ENCODE measurements at places on chromosomes 12 and 14. TPM values are rescaled to one million over a fixed set of nuclear protein-coding genes. Genes with fewer than 3 reads are reported as not detected.

Gene RBM19
- polyA plus RNA-seq, result 10.6 TPM

Gene ZNF641
- polyA plus RNA-seq, result 6.6 TPM

Gene CCDC177
- polyA plus RNA-seq, result not detected

DNA sequence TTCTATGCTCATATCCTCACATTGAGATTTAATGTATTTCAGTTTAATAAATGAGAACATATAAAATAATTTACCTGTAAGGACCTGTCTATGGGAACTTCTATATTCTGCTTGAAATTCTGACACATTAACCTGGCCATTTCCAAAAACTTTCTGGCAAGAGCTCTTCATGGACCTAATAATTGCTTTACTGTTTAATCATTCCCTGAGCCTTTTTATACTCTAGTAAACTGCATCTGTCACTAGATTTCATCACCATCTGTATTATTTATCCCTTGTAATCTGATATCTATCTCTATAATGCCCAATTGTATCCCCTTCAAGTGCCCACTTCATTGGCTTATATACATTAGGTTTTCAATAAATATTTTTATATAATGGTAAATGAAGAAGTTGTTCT lies 327.7 kb downstream of the RAD51B start:
- DNase-seq, result no peak

DNA sequence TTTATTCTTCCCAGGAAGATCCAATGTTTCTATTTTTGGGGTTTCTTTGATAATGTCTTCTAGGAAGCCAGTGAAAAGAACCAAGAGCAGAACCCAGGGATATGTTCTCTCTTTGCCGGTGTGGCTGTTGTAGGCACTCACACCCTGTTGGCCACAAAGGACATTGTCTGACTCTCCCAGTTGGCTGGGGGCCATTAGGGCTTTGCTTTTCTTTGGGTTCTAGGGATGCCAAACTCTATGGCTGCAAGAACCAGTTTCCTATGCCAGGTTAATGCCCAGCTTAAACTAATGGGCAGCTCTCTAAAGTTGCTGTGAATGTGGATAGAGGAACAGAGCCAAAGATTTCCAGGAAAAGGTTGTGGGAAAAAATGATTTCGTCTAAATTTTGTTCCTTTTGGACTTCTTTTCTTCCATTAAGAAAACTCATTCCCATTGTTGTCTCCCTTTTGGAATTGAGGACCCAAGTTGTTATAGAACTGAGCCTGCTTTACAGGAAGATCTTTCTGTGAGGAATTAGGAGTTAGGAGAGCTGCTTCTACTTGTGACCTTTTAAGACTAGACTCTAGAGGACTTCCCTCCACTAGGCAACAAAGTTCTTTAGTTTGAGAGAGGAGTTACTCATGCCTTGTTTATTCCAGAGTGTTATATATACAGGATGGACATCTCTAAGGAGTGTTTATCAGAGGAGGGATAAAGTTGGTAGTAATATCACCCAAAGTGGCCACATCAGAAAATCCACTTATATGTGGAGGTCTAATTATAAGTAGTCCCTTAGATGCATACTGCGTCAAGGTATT lies 13.1 kb downstream of the COPZ1 start:
- no peak for DNase-seq

Gene MYH6
- polyA plus RNA-seq, result not detected

Gene MIA2
- polyA plus RNA-seq, result 11.6 TPM

Gene KRT3
- polyA plus RNA-seq, result not detected

GRCh38 chr14:30331030-30331429 lies 227.9 kb upstream of the G2E3 start:
- DNase-seq, result no peak

Gene DHRS2
- 0.15 TPM for polyA plus RNA-seq

DNA sequence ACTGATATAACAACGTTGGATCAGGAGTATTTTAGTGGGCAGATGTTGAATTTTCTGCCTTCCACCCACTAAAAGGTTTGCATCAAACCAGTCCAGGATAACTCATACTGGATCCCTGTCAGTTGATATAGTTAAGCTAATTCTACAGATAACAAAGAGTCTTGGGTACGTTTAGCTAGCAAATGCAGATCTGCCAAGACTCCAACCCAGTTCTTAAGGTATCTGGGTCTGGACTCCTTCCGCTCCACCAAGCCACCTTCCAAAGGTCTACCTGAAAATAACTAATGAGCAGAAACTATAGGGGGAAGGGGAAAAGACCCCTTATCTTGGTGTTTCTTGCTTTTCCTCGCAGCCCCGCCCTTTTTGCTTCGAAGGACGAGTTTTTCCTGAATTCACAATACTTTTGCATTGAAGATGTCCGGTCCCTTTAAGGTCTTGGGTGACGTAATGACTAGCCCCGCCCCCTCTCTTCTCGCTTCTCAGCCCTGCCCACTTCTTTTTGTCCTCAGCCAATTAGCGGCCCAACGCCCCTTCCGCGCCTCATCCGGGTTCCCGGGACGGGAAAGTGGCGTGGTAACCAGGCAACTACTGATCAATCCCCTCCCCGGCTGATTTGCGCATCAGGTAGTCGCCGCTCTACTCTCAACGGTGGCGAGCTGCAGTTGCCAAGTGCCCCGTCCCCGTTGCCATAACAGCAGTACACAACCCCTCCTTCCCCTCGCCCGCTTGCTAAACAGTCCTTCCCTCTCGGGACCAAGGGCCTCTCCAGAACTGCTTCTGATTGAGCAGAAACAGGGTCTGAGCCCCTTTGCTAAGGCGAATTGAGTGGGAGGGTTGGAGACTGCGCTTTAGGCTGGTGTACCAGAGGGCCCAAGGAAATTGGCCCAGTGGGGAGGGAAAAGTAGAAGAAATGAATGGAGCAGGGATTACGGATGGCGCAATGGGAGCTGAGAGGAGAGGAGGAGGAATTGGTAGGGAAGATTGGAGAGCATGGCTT lies at the start of gene LRRC23:
Gene LRRC23 (plus strand): TSS at position 543 of the 997 bp plus-strand sequence. CDS start 812 bp downstream, outside the sequence.
- DNase-seq, result peak; percentile 83

Gene KLHL33
- 0.06 TPM for polyA plus RNA-seq

- DNase-seq, result no peak
Measured at GRCh38 chr14:35287431-35288013, 4.7 kb upstream of the PSMA6 start.

DNA sequence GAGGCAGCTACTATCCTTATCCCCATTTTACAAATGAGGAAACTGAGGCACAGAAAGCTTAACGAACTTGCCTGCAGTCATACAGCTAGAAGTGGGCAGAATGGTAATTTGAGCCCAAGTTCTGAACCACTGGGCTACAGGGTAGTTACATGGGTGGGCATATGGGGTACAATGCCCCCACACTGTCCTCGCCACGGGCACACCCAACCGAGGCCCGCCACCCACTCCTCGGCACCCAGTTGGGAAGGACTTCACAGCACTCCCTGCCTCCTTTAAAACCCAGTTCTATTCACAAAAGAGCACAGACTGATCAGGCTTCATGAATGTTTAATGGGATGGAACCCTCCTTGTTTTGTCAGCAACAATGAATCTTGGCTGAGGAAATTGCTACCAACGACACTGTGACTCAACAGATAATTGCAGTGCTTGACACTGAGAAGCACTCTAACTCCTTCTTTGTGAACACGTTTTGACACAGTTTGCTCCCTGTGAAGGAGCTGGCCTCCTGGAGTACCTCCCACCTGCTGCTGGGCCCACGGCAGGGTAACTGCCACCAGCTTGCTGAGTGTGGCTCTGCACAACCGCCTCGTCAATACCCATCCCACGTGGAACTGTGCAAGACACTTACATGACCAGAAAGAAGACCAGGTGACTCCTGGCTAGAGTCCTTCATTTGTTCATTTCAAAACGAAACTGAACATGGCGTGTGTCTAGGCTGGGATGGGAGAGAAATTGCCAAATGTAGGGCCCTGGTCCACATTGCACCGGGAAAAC lies 63.5 kb downstream of the CLMN start:
- no peak for DNase-seq

Measured in AG04450 (cell line).